ENCODE measurements at places on chromosomes 2 and 18.

DNA sequence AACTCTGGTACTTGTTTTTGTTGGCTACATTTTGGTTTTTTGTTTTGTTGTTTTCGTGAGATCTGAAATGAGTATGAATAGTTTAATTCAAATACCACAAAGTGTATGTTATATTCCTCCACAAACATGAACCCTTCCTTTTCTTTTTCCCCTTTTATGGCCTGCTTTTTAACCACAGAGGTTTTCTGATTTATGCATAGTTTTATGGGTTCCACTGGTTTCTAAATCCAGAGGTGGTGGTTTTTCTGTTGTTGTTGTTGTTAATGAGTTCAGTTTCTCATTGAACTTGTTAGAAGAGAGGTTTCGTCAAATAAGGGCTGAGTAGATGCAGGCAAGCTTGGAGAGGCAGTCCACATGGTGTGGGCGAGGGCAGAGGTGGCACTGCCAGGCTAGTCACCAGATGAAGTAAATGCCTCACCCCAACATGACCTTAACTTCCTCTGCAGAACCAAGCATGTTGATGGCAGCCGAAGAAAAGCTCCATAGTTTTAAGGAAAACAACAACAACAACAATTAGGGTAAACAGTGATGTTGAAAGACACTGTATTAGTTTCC lies 72.5 kb downstream of the RIF1 start:
- DNase-seq, result no peak

DNA sequence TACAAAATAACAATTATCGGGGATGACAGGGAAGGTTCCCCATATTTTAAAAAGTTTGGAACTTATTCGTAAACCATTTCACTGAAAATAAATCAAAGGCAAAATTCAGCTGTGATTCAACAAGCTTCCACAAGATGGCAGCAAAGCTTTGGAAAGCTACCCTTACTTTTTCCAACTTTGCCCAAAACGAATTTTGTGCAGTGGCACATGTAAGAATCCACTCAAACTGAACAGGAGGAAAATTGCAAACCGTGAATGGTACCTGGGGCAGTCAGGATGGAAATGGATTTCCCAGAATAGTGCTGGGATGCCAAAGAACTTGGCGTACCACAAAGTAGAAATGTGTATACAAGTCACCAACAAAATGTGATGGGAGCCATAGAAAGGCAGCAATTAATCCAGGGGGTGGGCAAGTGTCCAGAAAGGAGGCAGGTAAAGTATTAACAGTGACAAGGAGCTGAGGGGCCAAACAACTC lies 10.7 kb downstream of the RPL31 start:
- DNase-seq, result no peak

GRCh38 chr18:13218368-13218991 lies at the start of gene LDLRAD4:
TSS of gene LDLRAD4 (plus strand) at chr18:13218760.
- DNase-seq, result peak; percentile 80

DNA sequence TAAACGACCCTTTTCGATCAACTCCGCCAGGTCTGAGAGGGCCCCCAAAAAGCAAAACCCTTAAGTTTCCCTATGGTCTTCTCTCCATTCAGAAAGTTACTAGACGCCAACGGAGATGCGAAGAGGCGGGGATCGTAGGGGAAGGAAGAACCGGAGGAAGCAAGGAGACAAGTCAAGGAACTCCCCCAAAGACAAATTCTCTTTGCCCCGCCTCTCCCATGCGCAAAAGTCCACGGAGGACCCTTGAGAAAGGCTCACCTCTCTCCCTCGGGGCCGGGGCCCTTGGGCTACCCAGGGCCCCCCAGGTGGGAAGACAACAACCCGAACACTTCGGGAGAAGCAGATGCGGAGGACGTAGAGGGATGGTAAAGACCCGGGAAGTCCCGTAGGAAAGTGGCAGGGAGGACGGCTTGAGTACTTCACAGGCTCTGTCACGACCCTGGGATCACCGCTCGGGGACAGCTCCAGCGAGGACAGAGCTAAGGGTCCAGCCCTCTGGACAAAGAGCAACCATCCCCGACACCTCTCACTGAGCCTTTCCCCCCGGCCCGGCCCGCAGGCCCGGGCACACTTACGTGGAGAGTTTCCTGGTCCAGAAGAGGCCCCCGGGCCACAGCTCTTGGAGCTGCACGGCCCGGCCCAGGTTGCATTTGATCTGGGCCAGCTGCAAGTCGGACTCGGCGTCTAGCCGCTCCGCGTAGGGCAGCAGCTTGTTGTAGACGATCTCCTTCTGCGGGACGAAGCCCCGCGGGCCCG lies 647 bp downstream of the PSME4 start:
- DNase-seq, result peak; percentile 67

DNA sequence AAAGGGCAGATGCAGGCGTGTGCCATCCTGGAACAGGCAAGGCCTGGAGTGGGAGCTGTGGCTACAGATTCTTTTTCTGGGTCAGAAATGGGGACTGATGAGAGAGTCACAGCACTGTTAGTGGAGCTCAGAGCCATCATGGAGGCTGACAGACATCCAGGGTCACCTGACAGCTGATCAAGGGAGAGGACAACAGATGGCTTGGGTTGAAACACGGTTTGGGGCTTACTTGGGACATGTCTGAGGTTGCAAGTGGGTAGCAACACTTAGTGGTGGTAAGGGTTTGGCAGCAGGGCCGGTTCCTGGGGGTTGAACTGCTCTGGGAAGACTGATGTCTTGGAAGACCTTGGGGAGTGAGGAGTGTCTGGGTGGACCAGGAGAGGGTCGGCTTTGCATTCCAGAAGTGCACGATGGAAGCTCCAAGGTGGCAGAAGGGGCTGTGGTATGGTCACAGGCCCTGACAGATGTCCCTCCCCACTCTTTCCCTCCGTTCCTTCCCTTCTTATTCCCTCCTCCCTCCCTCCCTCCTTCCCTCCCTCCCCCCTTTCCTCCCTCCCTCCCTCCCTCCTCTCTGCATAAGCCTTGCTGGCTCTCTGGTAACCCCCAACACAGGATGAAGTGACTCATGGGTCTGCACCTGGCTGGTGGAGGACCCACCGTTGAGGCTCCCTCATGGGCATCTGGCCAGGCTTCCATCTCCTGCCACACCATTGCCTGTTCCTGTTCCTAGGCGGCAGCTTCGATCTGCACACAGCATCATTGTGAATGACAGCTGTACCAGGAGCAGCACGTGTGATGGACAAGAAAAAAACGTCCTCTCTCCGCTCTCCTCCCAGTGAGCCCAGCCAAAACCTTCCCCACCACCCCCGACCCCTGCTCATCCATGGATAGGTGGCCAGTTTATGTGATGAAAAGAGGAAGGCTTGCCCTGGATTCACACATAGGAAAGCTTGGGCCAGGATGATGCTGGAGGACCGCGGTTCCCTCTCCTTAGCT lies 63.8 kb upstream of the RPL31 start:
- DNase-seq, result no peak

DNA sequence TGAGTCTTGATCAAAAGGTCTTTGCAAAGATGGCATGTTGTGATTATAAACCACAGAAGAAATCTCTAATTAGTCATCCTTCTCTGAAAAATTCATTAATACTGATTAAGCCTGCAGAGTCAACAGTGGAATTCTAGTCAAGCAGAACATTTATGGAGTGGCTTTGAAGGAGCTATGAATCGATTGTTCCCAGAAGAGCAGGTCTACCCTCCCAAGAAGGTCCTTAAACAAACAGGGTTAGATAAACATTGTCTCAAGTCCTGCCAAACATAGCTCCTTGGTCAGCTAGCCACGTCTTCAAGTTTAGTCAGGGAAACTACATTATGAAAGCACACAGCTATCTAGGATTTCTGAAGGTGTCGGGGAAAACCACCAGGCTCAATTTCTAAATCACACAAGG lies 88.9 kb downstream of the ITGA4 start:
- no peak for DNase-seq

- DNase-seq, result no peak
Observed at GRCh38 chr2:214679736-214680135, 129.7 kb downstream of the BARD1 start.

All from left ventricle myocardium superior (tissue), 1 donor.